ENCODE measurements at places on chromosomes 6 and 20. TPM values are rescaled to one million over a fixed set of nuclear protein-coding genes. Genes with fewer than 3 reads are reported as not detected.

GRCh38 chr6:159681191-159681880 lies 11.7 kb downstream of the SOD2 start:
- no peak overlapping the region for H3K27ac ChIP-seq
- H3K4me3 ChIP-seq = no peak overlapping the region
- no peaks in the 10 kb centered on the region for H3K27me3 ChIP-seq
- H3K36me3 ChIP-seq = peaks cover 79% of the 10 kb centered on the region
- DNase-seq = no peak

The DEFB132 gene
- not detected for total RNA-seq

GRCh38 chr6:6494677-6495076 lies 93.8 kb upstream of the LY86 start:
- no peaks in the 10 kb centered on the region for H3K36me3 ChIP-seq
- H3K4me3 ChIP-seq = no peak overlapping the region
- H3K27ac ChIP-seq = no peak overlapping the region

DNA sequence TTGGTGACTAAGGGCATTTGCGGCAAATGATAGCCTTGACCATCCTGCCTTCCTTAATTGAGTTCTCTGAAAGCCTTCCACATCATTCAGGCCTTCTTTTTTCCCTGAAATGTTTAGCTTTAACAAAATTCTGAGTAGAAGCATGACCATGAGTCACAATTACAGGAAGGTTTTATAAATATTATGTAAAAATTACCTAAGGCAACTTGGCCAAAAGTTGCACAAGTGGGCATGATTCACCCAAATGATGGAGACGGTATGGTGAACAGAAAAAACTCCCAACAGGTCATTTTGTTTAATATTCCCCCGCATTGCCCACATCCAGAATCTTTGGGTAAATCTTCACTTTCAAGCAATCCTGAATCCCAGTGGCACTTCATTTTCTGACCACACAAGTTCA lies 37.0 kb downstream of the MC3R start:
- H3K4me1 ChIP-seq = no peaks in the 10 kb centered on the region
- no peak for DNase-seq
- no peak overlapping the region for H3K27ac ChIP-seq

DNA sequence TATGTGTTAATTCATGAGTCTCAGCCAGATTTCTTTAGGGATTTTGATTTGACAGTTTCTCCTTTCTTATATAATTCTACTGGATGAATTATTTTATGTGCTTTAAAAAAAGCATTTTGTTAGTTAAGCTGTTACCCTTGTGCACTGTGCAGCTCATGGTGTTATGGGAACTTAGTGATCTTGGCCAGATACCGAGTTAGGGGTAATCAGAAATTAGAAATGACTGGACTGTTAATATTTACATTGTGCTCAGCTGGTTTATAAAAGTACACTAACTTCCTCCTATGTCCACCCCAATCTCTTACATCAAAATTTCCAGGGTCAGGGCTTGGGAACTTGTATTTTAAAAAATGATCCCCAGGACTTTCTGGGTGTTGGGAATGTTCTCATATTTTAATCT lies 260.0 kb downstream of the ZFAND3 start:
- H3K27me3 ChIP-seq = no peaks in the 10 kb centered on the region
- H3K27ac ChIP-seq = no peak overlapping the region
- no peaks in the 10 kb centered on the region for H3K4me1 ChIP-seq
- H3K4me3 ChIP-seq = no peak overlapping the region
- no peak for DNase-seq
- peaks cover 4% of the 10 kb centered on the region for H3K36me3 ChIP-seq

GRCh38 chr6:35239581-35239980 lies 20.0 kb upstream of the ZNF76 start:
- no peaks in the 10 kb centered on the region for H3K27me3 ChIP-seq
- H3K4me1 ChIP-seq = no peaks in the 10 kb centered on the region
- H3K27ac ChIP-seq = no peak overlapping the region
- H3K4me3 ChIP-seq = no peak overlapping the region

- H3K4me3 ChIP-seq = no peak overlapping the region
- no peak overlapping the region for H3K27ac ChIP-seq
- no peak for DNase-seq
- H3K27me3 ChIP-seq = no peaks in the 10 kb centered on the region
Observed at GRCh38 chr6:163113358-163113962, 301.1 kb upstream of the QKI start.

The PXT1 gene
- not detected for total RNA-seq

DNA sequence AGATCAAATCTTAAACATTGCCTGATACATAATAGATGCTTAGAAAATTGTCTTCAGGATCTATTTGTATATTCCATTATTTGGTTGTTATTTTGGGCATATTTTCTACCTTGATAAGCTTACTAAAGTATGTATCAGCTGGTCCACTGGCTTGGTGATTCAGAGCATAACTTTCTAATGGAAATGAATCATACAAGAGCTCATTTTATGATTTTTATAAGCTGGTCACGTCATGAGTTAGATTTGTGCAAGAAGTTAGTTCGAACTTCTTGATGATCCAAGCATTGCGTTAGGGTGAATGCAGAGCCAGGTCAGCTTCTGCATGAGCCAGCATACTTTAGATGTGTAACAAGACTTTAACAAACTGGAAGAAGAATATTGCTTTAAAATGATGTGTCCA lies 144.5 kb upstream of the FLRT3 start:
- no peaks in the 10 kb centered on the region for H3K4me1 ChIP-seq
- no peak overlapping the region for H3K27ac ChIP-seq
- DNase-seq = no peak
- H3K4me3 ChIP-seq = no peak overlapping the region
- no peaks in the 10 kb centered on the region for H3K27me3 ChIP-seq
- no peaks in the 10 kb centered on the region for H3K36me3 ChIP-seq

The FAM217A gene
- not detected for total RNA-seq

DNA sequence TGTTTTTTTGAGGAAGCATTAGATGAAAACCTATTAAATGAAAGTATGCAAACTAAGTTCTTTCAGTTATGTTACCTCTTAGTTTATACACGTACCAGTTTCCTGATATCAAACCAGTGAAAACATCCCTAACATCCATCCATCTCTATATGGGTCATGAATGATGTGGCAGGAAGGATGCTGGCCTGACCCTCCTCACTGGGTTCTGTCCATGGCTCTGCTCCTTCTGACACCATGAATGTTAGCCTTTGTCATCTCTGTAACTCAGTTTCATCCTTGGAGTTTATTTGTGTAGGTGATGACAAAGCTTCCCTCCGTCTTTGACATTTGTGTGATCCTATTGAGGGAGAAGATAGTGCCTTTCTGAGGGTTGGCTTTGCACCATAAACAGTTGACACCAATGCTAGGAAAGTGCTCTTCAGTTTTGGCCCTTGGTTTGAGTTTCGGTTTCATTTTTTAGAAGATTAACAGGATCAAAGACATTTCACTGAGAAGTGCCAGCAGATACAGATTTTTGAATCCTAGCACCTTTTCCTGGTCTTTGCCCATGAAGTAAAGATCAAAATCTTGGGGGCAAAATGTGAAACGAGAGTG lies 72.0 kb upstream of the SCGN start:
- H3K4me3 ChIP-seq = no peak overlapping the region
- no peak for DNase-seq
- H3K36me3 ChIP-seq = peaks cover 16% of the 10 kb centered on the region
- no peaks in the 10 kb centered on the region for H3K4me1 ChIP-seq
- no peak overlapping the region for H3K27ac ChIP-seq

DNA sequence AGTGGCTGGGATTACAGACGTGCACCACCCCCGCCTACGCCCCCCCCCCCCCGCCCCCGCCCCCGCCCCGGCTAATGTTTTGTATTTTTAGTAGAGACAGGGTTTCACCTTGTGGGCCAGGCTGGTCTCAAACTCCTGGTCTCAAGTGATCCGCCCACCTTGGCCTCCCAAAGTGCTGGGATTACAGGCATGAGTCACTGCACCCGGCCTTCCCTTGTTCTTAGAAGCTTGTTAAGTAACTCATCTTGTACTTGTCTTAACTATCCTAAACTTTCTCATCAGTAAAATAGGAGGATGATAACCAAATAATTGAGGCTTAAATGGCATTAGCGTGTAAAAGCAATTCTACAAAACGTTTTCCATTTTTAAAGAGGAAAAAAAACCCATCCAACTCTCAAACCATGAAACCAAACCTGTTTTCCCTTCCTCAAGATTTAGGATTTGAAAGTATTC lies 4.2 kb downstream of the CDYL start:
- H3K27me3 ChIP-seq = no peaks in the 10 kb centered on the region
- H3K4me3 ChIP-seq = no peak overlapping the region
- peaks cover 25% of the 10 kb centered on the region for H3K4me1 ChIP-seq
- H3K27ac ChIP-seq = no peak overlapping the region
- no peaks in the 10 kb centered on the region for H3K36me3 ChIP-seq

GRCh38 chr20:24943731-24944130 lies 5.3 kb upstream of the CST7 start:
- no peak overlapping the region for H3K27ac ChIP-seq
- H3K4me3 ChIP-seq = no peak overlapping the region
- no peaks in the 10 kb centered on the region for H3K36me3 ChIP-seq
- no peaks in the 10 kb centered on the region for H3K27me3 ChIP-seq

GRCh38 chr20:63578224-63579016 lies 4.4 kb upstream of the HELZ2 start:
- H3K4me3 ChIP-seq = no peak overlapping the region
- no peak for DNase-seq
- no peak overlapping the region for H3K27ac ChIP-seq
- peaks cover 14% of the 10 kb centered on the region for H3K4me1 ChIP-seq

The ADGRF5 gene
- 4.7 TPM for total RNA-seq

DNA sequence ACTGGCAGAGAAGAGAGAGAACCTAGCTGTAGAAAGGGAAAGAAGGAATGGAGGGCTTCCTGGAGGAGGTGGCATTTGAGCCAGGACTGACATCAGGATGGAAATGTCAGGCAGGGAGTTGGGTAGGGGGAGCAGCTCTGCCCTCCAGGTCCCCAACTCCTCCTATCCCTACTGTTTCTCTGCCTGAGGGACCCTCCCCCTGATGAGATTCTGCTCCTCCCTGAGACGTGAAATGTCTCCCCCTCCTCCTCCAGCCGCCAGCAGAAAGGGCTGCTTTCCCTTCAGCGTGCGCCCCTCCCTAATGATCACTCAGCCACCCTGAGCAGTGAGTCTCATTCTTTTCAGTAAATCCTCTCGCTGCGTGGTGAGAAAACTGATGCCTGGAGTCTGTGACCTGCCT lies 40.6 kb downstream of the HLA-DPB1 start:
- H3K4me3 ChIP-seq = no peak overlapping the region
- H3K36me3 ChIP-seq = no peaks in the 10 kb centered on the region
- DNase-seq = no peak

The TNFRSF6B gene
- total RNA-seq = 2.1 TPM

The HLA-A gene
- 455 TPM for total RNA-seq

DNA sequence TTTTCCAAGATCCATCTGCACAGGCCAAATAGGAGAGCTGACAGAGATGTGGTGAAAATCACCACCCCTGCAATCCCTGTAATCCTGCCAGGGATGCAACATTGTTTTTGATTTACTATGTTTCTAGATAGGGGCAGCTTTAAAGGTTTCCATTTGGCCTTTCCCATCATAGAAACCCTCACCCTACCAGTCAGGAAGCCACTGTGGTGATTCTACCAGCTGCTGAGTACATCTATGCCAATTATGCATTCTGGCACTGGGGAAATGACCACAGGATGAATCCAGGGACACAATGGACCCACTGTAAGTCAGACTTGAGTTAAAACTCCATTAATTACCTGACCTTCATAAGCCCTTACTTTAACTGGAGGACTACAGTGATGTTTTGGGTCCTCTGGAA lies 130.4 kb downstream of the TNFRSF21 start:
- no peaks in the 10 kb centered on the region for H3K4me1 ChIP-seq
- no peaks in the 10 kb centered on the region for H3K27me3 ChIP-seq
- no peaks in the 10 kb centered on the region for H3K36me3 ChIP-seq
- no peak overlapping the region for H3K4me3 ChIP-seq
- H3K27ac ChIP-seq = no peak overlapping the region

- H3K27me3 ChIP-seq = no peaks in the 10 kb centered on the region
- H3K36me3 ChIP-seq = no peaks in the 10 kb centered on the region
- H3K27ac ChIP-seq = no peak overlapping the region
Observed at GRCh38 chr6:25469797-25470388, 182.1 kb upstream of the SCGN start.

DNA sequence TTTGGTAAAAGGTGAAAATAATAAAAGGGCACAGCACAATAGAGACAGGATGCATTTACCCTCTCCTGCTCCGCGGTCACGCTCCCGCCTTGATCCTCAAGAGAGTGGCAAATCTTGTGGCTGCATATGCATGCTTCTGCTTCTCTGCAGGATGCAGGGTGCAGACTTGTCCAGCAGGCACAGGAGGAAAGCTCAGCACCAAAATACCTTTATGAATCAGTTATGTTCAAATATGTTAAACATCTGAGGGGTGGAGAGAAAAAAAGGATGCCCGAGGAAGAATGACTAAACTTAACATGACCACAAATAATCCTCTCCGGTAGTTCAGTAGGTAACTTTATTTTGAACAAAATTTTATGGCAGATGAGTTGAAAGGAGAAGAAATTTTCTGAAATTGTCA lies 366.1 kb upstream of the SOX4 start:
- no peaks in the 10 kb centered on the region for H3K27me3 ChIP-seq
- no peak overlapping the region for H3K4me3 ChIP-seq
- H3K36me3 ChIP-seq = peaks cover 15% of the 10 kb centered on the region
- no peak overlapping the region for H3K27ac ChIP-seq
- no peaks in the 10 kb centered on the region for H3K4me1 ChIP-seq
- no peak for DNase-seq

DNA sequence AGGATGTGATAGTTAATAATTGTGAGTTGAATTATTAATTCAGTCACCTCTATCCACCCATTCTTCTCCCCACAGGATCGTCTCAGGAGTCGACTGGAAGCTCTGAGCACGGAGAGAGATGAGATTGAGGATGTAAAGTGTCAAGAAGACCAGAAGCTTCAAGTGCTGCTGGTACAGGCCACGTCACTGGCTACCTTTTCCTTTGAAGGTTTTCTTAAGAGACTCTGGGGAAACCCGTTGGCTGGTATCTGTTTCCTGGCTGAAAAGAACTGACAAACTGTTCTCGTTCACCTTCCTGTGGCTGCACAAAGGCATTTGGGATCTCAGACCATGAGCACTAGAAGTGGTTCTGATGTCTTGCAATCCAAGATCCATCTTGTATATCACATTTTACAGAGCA lies 3.8 kb downstream of the TRIM15 start:
- H3K27me3 ChIP-seq = peaks cover 46% of the 10 kb centered on the region
- no peak overlapping the region for H3K27ac ChIP-seq
- H3K4me1 ChIP-seq = peaks cover 7% of the 10 kb centered on the region

The ZC2HC1B gene
- total RNA-seq = not detected

DNA sequence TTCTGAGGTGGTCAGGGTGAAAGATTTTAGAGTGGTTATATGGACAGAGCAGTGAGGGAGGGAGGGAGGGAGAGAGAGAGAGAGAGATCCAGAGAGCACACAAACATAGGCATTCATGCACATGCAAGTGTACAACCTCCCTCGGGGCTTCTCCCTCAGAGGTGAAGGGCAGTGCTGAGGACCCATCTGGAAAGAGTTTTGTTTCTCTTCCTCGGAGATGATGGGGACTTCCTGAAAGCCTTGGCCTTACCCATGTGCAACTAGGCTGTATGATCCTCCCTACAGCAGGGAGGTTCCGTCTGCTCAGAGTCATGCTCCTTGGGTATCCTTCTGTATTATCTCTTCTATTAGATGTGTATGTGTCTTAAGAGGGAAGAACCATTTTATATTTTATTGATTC lies 21.4 kb upstream of the TSPYL1 start:
- no peak overlapping the region for H3K4me3 ChIP-seq
- H3K4me1 ChIP-seq = peaks cover 4% of the 10 kb centered on the region
- no peaks in the 10 kb centered on the region for H3K36me3 ChIP-seq
- DNase-seq = no peak
- H3K27me3 ChIP-seq = no peaks in the 10 kb centered on the region
- H3K27ac ChIP-seq = no peak overlapping the region

The MUC22 gene
- total RNA-seq = 0.18 TPM
